ENCODE measurements at places on chromosomes 5 and 9. TPM values are rescaled to one million over a fixed set of nuclear protein-coding genes. Genes with fewer than 3 reads are reported as not detected.

DNA sequence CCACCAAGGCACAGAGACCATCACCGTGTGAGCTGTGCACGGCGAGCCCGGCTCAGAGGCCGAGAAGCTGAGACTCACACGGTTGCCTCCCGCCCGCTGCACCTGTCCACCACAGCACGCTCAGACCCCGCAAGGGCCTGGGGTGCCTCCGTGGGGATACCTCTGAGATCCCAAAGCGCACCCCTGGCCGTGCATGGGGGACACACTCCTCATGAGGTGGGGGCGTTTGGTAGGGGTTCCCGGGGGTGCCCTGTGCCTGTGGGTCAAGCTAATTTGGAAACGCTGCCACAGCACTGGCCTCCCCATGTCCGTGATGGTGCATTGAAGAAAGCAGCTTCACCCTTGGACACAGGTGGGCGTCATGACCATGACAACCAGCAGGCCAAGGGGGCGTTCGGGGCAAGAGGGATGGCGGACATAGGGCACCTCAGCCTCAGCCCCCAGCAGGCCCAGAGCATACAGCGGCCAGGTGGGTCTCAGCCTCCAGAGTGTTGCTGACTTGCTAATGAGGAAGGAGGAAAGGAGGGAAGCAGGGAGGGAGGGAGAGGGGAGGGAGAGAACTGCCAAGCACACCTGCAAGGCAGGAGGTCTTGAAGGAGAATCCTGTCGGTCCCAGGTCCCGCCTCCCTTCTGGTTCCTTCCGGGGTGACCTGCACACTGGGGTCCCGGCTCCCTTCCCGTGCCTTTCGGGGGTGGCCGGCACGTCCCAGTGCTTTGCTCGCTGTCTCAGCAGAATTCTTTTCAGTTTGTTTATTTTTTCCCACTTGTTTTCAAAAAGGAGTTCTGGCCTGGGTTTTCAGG is 34.7 kb downstream of the GLT6D1 start:
- DNase-seq: no peak

DNA sequence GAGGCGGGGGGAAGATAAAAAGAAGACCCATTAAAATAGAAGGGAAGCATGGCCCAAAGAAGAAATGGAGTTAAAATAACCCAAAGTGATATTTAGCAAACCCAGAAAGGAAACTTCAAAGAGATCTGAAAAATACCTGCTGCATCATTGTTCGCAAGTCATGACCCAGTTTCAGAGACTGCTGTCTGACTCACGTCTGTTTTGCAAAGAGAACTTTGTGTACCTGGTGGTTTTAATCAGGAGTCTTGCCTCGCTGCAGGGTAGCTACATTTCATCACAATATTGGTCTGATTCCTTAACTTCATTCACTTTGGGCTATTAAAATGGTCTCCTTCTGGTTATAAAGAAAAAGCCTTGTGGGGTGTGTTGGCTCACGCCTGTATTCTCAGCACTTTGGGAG is 461.1 kb upstream of the DAP start:
- no peak for DNase-seq

- DNase-seq: no peak
Observed at GRCh38 chr9:127634021-127634420, 21.9 kb downstream of the STXBP1 start.

GRCh38 chr5:44681906-44682305 is 126.8 kb upstream of the MRPS30 start:
- DNase-seq: no peak

DNA sequence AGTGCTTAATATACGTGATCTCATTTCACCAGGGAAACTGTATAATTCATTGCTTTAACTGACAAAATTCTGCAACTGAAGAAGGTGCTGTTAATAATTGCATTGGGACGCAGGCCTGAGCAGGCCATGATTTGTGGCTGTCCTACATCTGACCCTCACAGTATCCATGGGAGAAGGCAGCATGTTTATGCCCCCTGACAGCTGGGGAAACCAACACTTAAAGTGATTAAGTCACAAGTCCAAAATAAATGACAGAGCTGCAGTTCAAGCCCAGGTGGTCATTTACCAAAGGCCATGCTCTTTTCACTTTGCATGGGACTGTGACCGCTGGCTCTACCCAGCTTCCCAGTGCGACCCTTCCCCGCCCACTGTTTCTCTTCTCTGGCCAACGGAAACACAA is 30.5 kb upstream of the KCNMB1 start:
- DNase-seq: no peak

DNA sequence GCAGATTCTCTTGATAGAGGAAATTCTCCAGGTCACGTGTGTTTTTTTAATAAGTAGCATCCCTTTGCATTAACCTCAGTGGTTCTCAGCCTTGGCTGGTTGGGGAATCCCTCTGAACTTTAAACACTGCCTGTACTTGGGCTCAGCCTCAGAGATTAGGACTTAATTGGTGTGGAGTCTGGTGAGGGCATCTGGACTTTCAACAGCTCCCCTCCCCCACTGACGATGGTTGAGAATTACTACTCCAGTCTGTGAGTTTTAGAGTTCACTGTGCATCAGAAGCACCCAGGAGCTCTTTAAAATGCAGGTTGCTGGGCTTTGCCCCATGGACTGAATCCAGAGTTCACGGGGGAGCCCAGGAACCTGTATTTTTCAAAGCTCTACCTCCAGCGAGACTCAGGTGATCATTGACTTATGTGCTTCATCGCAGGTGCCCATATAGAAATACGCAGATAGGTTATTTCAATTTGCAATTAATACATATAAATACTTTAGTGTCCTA is 71.4 kb downstream of the DAPK1 start:
- no peak for DNase-seq

GRCh38 chr5:83891261-83891660 is 170.6 kb upstream of the HAPLN1 start:
- DNase-seq: no peak

DNA sequence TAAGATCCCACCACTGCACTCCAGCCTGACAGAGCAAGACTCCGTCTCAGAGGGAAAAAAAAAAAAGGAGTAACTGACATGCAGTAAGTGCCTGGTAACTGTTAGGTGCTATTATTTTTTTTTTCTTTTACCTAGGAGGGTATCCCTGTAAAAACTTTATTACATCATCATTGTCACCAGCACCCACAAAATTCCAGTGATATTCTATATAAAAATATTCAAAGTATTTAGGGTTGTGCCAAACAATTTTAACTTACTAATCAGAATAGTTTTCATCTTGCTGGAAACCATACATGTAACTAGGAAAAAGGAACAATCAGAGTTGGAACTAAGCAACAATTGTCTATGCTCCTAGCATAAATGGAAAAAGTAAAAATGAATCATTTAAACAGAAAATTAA is 112.4 kb downstream of the SSBP2 start:
- DNase-seq: no peak

- no peak for DNase-seq
Observed at GRCh38 chr5:45796959-45797553, 100.9 kb upstream of the HCN1 start.

DNA sequence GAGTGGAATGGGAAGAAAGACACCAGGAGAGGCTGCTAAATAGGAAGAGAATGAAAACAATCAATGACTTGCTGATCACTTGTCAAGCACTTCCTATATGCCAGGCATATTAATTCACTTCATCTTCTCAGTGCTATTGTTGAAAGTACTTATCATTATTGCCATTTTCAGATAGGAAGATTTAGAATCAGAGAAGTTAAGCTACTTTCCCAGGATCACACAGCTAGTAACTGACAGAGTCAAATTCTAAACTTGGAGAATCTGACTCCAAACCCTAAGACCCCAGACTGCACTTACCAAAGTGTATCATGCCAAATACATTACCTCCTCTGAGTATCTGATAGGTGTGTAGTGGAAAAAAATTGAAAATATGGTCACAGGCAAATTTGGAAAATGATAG is 236.3 kb downstream of the SPOCK1 start:
- no peak for DNase-seq

DNA sequence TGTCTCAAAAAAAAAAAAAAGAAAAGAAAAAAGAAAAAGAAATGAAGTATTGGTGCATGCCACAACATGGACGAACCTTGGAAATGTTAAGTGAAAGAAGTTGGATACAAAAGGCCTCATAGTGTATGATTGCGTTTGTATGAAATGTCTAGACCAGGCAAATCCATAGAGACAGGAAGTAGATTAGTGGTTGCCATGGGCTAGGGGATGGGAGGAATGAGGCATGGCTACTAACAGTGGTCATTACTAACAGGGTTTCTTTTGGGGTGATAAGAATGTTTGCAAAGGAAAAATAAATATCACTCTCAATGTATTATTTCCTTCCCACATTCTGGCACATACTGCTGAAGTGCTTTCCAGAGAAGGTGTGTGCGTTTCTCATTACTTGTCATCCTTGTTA is 44.1 kb downstream of the UGCG start:
- no peak for DNase-seq

DNA sequence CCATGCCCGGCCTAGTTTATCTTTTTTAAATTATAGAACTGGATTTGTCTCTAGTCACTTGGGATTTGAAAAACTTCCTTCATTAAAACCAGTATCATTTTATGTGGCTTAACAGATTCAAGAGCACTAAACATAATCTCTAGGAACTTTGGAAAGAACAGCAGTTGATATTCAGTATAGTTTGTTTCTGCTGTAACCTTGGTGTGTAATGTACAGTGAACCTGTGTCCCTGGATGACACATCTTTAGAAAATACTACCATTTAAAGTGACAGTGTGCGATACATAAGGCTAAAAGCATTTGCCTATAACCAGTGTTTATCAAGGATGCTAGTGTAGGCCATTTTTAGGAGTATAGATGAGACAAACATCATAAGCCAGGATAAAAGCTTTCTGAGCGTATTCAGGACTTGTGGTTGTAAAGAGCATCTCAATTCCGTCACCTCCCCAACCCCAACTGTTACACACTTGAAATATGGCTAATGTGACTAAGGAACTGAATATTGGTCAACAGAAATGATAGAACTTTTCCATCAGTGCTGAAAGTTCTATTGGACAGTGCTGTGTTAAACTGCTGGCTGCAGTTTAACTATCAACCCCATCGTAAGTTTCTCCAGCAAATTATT is 4.4 kb downstream of the SNX18 start:
- DNase-seq: no peak

DNA sequence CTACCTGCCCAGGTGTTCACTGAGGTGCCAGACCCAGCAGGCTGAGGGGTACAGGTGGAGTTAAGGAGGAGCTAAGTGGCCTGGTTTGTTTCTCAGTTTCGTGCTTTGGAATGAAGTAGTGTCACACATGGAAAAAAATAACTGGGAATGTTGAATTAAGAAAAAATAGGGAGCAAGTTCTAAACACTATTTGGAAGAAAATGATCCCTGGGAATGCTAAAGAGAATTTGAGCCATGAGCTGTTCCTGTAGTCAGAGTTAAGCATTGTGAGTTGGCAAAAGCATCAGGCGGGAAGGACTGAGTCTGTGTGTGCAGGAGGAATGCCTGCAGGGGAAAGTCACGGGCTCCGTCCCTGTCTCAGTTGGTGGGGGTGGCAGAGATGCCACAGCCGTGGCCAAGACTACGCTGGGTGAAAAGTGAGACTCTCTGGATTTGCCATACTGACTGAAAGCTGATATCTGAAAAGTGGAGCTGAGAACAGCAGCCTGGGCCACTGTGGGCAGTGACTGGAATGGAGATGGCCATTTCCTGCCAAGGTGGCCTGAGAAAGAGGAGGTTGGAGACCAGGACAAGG is 37.0 kb downstream of the SYK start:
- DNase-seq: no peak

- no peak for DNase-seq
Observed at GRCh38 chr9:37378613-37379004, 43.9 kb upstream of the GRHPR start.

GRCh38 chr5:178309271-178310013 is 76.8 kb upstream of the PHYKPL start:
- DNase-seq: no peak

DNA sequence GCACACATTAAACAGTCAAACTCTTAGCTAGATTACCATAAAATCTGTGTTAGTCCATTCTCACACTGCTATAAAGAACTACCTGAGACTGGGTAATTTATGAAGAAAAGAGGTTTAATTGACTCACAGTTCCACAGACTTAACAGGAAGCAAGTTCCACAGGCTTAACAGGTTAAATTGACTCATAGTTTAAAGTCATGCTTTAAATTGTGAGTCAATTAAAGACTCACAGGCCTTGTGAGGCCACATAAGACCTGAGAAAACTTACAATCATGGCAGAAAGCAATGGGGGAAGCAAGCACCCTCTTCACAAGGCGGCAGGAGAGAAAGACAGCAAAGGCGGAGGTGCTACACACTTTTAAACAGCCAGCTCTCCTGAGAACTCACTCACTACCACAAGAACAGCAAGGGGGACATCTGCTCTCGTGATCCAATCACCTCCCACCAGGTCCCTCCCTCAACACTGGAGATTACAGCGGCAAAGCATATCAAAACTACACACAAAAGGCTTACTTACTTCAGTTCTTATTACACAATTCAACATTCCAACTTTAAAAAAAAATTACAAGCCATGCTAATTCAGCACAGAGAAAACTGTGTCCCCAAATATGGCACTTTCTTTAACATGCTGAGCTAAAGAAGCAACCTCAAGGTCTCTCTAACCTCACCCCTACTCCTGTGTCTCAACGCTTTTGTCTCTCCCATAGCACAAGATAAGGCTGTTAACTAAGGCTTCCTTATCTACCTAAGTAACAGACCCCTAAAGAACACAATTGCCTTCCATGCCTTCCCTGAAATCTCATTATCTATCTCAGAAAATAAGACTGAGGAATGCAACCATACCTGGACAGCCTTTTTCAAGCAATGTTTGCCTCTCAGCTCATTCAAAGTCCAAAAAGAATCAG is 805.1 kb downstream of the NR2F1-AS1 start:
- DNase-seq: no peak

GRCh38 chr9:90460220-90460619 is 182.4 kb downstream of the DIRAS2 start:
- no peak for DNase-seq

DNA sequence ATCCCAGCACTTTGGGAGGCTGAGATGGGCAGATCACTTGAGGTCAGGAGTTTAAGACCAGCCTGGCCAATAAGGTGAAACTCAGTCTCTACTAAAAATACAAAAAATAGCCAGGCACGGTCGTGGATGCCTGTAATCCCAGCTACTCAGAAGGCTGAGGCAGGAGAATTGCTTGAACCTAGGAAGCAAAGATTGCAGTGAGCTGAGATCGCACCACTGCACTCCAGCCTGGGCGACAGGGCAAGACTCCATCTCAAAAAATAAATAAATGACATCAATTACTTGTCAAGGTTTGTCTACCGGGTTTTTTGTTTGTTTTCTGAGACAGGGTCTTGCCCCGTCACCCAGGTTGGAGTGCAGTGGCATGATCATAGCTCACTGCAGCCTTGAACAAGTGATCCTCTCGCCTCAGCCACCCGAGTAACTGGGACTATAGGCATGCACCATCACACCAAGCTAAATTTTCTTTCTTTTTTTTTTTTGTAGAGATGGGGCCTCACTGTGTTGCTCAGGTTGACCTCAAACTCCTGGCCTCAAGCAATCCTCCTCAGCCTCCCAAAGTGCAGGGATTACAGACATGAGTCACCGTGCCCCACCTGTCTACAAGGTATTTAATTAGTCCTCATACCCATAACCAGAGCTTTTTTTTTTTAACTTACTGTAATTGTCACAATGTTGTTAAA is 64.9 kb downstream of the SUSD1 start:
- DNase-seq: no peak

RICTOR gene
- 18.0 TPM for total RNA-seq

SLC46A2 gene
- not detected for total RNA-seq

TRAF1 gene
- 265 TPM for total RNA-seq

CDH12 gene
- total RNA-seq: not detected

CLINT1 gene
- 99.1 TPM for total RNA-seq

LMAN2 gene
- total RNA-seq: 127 TPM

DMRTA1 gene
- total RNA-seq: not detected

B4GALT1 gene
- 30.2 TPM for total RNA-seq

RUFY1 gene
- 38.7 TPM for total RNA-seq

PARP8 gene
- total RNA-seq: 22.3 TPM

PCDHGB7 gene
- total RNA-seq: not detected
